ENCODE measurements at places on chromosomes 4 and X.

GRCh38 chrX:125736008-125736729 lies 416.5 kb downstream of the TEX13C start:
- DNase-seq = no peak

DNA sequence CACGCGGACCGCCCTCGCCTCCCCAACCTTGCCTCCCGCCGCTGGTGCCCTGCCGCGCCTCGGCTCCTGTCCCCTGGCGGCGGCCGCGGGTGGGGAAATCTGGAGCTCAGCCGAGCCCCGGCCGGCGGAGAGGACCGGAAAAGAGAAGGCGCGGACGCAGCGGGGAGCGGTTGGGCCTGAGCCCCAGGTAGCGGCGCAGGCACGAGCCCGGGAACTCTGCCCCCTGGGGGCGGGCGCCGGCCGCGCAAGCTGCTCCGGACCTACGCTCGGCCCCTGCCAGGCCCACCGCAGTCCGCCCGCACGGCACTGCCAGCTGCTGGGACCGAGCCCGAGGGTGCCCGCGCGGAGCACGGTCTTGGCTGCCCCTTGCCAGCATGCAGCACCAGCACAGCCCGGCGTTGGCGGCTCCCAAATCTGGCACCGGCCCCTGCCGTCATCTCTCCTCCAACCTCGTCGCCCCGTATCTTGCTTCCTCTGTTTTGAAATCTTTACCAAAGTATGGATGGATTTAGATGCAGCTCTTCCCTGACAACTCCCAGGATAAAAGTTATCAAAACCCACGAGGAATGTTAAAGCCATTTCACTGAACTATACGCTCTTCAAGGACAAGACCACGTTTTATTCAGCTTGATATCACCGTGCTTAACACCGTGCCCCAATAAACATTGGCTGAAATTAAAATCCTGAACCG lies at the start of gene PRSS12:
TSS of gene PRSS12 (minus strand) at position 161 of the 691 bp plus-strand sequence. CDS start 283 bp downstream, outside the sequence.
- no peak for DNase-seq

- no peak for DNase-seq
Observed at GRCh38 chr4:102061133-102061532, 270.6 kb downstream of the BANK1 start.

GRCh38 chr4:1179089-1179441 lies 6.7 kb upstream of the SPON2 start:
- no peak for DNase-seq

DNA sequence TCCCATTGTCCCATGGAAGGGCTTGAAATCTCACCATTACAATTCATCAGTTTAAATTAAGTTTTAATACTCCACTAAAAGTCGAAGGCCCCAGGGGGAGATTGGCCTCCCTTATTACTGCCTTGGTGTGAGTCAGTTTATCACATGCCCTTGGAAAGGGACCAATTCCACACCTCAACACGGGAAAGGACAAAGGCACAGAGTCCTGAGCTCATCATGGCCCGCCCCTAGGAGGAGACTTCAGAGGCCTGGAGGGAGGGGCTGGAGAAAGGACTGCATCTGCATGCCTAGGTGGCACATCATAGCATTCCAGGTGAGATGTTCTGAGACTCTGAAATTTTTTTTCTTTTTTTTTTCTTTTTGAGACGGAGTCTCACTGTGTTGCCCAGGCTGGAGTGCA lies 2.8 kb upstream of the SEL1L3 start:
- no peak for DNase-seq

- no peak for DNase-seq
Observed at GRCh38 chrX:4129626-4130025, 416.2 kb upstream of the PRKX start.

- no peak for DNase-seq
Observed at GRCh38 chrX:37875675-37876074, 28.3 kb upstream of the DYNLT3 start.

- no peak for DNase-seq
Observed at GRCh38 chr4:118757761-118758251, 72.6 kb downstream of the METTL14 start.

GRCh38 chr4:141849778-141850177 lies 213.4 kb downstream of the IL15 start:
- no peak for DNase-seq

- DNase-seq = no peak
Observed at GRCh38 chr4:98586291-98586961, 72.0 kb downstream of the TSPAN5 start.

DNA sequence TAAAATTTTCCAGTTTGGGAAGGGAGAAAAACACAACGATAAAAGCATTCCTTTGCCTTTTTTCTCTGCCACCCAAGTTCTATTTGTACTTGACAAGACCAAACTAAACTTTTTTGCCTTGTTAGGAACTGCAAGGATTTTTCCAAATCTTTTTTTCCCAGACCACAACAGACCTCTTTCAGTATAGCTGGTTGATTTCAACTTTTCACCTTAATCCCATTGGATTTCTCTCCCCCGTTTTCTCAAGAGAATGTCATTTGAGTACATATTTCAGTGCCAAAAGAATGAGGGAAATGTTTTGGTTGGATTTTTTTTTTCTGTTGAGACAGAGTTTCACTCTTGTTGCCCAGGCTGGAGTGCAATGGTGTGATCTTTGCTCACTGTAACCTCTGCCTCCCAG lies 18.5 kb upstream of the SGMS2 start:
- no peak for DNase-seq

- DNase-seq = no peak
Observed at GRCh38 chrX:77597511-77597910, 150.3 kb downstream of the FGF16 start.

GRCh38 chrX:72305286-72306084 lies at the start of gene CITED1:
CITED1 (minus strand) TSS chrX:72305914; CDS start chrX:72302869, 3,045 bp downstream.
- no peak for DNase-seq

DNA sequence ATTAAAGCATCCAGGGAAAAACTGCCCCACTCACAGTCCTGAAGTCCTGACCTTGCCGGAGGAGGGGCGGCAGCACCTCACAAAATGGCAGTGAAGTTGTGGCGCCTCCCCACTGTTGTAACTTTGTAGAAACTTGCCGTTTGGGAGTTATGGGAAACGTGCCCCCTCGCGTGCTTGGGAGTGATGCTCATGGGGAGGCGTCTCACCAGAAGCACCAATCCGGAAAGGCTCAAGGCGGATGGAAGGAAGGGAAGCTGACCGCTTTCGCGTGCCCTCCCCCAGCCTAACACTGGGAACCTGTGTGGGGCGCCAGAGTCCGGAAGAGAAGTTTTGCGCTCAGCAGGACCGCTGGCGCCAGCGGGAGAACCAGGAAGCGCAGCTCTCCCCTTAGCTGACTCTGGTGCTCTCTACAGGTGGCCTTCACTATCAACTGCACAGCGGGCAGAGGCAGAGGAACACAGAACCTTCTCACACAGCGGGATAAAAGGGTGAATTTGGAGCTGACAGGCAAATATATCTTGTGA lies at the start of the genes CT45A10 and SAGE1:
TSS of gene CT45A10 (minus strand) at position 151 of the 524 bp plus-strand sequence. CDS start 8,100 bp downstream, outside the sequence.
TSS of gene SAGE1 (plus strand) at position 423 of the 524 bp plus-strand sequence. CDS start 2,527 bp downstream, outside the sequence.
- DNase-seq = no peak

DNA sequence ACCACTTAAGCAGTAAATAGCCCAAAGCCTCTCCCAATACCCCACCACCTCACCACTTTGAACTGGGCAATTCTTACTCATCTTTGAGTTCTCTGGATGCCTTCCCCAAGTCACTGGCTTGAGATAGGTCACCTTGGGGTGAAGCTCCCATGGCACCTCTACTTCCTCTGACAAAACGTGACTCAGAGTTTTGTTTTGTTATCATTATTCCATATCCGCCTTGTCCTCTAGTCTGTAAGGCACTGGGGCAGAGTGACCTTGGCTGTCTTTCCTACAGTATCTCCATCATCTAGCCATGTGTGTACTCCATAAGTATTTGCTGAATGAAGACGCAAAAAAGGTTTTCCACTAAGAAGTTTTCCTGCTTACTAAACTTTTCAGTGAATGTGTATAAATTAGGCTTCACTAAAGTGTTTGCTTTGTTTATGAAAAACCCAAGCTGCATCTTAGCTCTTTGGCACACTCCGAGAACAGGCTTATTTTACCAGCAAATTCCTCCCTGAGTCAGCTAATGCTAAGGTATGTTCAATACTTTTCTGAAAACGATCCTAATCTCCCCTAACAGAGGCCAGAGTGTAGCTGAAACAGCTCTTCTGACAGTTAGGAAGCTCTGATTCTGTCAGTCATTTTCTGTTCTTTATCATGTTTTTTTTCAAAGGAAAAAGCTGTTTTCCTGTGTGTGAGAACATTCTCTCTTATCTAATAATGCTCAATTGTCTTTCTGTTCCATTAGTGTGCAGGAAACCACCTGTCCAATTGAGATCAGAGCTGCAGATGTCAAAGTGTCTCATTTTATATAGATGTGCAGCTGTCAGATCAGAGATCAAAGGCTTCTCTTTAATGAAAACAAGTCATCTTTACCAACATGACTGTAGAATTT lies 30.2 kb upstream of the TSPAN5 start:
- no peak for DNase-seq

GRCh38 chr4:17066972-17067371 lies 168.5 kb upstream of the LDB2 start:
- DNase-seq = no peak

GRCh38 chr4:1340861-1341260 lies 6.1 kb upstream of the UVSSA start:
- DNase-seq = no peak

- DNase-seq = no peak
Observed at GRCh38 chrX:24175276-24175675, 25.7 kb downstream of the ZFX start.

- no peak for DNase-seq
Observed at GRCh38 chrX:39304746-39305145, 503.5 kb downstream of the MID1IP1 start.

DNA sequence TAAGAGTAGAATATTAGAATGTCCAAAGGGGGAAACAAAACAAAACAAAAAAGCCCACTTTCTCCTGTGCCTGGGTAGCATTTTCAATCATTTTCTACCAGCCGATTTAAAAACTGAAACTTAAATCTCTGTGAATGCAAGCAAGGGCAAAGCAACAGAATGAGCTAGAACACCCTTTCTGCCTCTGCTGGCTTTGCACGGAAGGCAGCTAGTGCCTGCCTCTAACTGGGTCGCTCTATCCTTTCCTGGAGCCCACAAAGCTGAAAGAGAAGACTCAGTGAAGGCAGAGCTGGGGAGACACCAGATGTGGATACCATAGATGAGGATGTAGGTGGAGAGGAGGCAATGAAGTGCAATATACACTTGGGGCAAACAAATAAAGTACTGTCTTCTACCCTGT lies 248.9 kb upstream of the TTC29 start:
- DNase-seq = no peak

DNA sequence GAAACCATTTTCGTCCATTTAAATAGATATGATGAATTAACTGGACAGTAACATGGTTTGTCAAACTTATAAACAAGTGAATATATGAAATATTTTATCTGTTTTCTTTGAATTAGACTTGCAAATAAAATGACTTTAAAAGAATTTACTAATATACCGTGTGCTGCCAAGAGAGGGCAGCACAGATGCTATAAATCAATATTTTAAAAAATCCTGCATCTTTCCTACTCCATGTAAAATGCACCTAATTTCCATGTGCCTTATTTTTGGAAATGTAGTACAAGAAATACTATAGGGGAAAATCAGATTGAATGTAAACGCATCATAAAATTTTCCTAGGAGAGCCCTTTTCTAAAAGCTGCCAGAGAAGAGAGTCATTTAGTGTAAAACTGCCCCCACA lies 62.2 kb downstream of the PRKX start:
- DNase-seq = no peak

DNA sequence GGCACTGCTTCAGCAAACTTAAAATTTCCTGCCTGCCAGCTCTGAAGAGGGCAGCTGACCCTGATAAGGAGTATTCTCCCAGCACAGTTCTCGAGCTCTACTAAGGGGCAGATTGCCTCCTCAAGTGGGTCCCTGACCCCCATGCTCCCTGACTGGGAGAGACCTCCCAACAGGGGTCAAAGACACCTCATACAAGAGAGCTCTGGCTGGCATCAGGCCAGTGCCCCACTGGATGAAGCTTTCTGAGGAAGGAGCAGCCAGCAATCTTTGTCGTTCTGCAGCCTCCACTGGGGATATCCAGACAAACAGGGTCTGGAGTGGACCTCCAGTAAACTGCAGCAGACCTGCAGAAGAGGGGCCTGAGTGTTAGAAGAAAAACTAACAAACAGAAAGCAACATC lies 1118.3 kb upstream of the ADGRL3 start:
- DNase-seq = no peak

- DNase-seq = no peak
Observed at GRCh38 chr4:145861336-145862318, 77.0 kb downstream of the ZNF827 start.

DNA sequence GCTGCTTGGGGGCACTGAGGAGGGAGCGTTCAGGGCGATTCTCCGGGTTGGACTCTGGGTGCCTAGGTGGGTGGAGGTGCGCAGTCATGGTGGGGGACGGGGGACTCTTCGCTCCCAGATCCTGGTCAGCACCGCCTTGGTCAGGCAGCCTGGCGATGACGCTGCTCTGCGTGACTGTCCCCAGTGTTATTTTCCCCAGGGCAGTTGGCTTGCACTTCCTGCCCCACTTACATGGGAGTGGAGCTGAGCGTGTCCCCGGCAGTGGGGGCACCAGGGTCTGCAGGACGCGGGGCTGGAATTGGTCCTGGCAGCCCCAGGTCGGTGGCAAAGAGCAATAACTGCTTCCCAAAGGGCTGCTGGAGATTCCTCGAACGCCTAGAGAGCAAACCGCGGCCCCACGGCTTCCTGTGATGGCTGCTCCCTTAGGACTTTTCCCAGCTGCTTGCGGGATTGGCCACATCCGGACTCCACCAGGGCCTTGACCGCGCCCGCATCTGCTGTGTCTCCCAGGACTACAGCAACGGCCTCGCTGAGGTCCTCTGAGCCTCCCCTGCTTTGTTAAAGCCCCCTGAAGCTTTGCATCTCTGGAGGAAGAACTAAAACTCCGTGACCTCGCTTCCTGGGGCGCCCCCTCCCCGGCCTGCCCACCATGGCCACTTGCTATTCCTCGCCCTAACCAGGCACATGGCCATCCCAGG lies 35.3 kb upstream of the GPR78 start:
- no peak for DNase-seq

DNA sequence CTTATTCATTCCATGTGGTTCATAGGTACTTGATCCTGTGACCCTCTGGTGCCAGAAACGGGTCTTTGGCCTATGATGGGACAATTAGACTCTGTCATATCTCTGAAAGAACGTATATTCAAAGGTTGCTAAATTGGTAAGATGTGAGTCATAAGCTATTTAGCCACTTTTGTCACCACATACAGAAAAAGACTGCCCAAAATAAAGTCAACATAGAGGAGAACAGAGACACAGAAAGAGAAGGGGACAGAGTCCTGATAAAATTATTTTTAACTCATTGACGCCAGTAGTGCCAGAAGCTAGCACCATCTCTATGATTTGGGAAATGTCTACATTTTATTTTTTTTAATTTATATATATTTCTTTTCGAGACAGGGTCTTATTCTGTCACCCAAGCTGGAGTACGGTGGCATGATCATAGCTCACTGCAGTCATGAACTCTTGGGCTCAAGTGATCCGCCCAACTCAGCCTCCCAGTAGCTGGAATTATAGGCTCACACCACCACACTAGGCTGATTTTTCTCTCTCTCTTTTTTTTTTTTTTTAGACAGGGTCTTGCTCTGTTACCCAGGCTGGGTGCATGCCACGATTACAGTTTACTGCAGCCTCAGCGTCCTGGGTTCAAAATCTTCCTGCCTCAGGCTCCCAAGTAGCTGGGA lies 92.1 kb upstream of the COX18 start:
- DNase-seq = no peak

GRCh38 chr4:163688856-163689255 lies 194.4 kb downstream of the TMA16 start:
- no peak for DNase-seq
